HTR-8/SVneo (cell line): ENCODE measurements at places on chromosomes 4 and X.

GRCh38 chr4:7138223-7139166, 53.8 kb upstream of the SORCS2 start:
- DNase-seq: no peak

DNA sequence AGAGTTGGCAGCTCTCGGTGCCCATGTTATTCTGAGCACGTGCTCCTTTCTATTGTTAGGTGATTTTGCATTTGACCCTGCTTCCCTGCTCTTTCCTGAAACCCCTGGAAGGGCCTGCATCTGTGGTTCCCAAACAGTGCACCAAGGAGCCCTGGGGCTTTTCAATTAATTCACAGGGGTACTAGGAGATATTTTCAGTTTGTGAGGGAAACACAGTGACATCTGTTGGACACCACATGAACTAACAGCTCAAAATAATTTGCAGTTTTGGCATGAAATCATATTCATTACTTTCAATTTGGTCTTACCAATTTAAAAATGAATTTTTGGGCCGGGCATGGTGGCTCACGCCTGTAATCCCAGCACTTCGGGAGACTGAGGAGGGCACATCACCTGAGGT, 156.6 kb downstream of the GATB start:
- peak; percentile 21 for DNase-seq

GRCh38 chr4:44725166-44725565, 1.2 kb downstream of the GNPDA2 start:
- DNase-seq: no peak

- no peak for DNase-seq
Observed at GRCh38 chr4:76614589-76614988, 179.6 kb downstream of the SHROOM3 start.

DNA sequence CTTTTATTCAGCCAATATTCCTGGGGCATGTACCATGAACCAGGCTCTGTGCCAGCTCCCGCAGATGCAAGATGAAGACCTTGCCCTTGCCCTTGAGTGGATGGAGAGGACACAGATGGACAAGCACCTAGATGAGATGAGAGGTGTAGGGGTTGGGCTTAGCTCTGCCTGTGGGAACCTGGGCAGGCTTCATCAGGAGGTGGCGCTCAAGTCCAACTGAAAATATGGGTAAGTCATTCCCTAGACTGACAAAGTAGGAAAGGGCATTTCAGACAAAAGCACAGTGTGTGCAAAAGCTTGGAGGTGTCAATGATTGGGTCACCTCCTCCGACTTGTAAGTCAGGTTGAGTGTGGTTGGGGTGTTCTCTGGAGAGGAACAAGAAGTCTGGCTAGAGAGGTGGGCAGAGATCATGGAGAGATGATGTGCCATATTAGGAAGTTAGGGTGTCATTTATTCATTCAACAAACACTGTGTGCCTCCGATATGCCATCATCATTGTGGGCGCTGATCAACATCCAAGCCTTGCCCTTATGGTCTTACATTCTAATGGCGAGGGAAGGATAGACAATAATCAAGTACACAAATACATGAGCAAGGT, 64.6 kb downstream of the ANAPC4 start:
- peak; percentile 62 for DNase-seq

DNA sequence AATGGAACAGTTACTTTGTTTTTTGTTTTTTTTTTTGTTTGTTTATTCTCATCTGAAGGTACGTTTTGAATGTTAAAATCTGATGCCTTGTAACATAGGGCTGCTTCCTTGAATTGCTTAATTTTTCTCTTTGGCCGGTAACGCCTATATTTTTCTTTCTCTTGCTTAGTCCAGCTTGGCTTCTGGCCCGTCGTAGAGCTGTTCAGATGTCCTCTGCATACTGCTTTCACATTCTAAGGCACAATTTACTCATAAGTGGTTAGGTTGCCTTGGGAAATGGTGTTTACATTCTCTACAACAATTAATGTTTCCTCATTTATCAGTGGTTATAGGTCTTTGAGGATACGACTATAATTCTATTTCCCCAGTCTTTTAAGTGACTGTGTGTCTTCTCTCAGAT, 7.9 kb downstream of the NONO start:
- DNase-seq: no peak

GRCh38 chrX:53080628-53081580, 1.3 kb upstream of the TSPYL2 start:
- DNase-seq: no peak

DNA sequence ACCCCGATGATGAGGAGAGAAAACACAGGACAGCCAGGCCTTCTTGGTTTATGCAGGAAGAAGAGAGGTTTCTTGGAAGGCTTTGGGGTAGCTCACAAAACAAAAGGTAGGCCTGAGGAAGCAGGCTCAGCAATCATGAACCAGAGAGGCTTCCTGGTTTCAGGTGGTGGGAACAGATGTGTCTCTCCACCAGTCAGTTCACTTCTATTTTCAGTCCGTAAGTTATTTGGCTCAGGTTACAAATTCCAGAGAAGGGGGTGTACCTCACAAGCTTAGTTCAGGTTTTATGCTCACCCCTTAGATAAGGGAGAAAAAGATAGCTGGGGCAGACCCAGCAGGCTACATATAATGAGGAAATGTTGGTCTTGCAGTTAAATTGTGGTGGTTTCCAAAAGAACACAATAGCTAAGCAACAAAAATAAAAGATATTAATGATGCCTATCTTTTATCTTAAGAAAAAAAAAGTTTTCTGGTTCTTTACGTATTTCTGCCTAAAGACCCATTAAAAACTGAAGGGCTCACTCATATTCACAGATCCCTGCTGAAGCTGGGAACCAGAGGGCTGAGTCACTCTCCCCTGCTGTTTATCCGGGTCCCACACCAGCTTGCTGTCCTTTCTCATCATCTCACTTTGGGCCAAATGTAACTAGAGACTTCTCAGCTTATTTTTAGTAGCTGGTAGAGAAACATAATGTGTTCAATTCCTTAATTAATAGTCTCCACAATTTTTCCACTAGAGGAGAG, 177.0 kb downstream of the CAMK2D start:
- peak; percentile 9 for DNase-seq

GRCh38 chr4:80107374-80107773, 34.3 kb upstream of the ANTXR2 start:
- DNase-seq: no peak

DNA sequence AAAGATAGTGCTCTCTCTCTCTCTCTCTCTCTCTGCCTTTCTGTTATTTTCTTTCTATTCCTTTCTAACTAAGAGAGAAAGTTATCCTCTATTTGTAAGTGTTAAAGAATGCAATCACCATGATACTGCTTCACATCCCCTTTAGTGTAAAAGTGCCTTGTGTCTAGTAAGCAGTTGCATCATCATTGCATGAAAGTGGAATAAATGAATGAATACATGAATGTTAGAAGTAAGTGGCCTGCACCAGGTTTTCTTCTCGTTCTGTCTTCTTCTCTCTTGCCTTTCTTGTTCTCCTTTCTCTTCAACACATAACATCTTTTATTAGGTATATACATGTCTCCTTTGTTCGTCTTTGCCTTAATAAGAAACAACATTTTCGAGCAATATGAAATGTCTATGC, 35.2 kb downstream of the TRIM2 start:
- no peak for DNase-seq

DNA sequence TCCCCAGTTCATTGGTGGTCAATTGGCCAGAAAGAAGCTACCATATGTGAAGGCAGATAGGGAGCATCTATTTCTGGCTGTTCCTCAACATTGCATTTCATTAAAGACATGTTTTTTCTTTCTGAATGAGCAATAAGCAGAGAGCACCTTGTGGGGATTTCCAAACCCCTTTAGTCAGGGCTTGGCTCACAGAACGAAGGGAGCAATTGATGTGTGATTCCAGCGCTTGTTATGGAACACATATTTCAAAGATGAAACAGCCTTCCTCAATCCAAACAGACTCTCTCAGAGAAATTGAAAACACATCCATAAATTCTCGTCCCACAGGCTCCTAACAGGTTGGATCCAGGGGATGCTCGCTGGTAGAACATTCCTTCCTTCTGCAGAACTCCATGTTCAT, 84.1 kb downstream of the CLCN4 start:
- DNase-seq: no peak

- DNase-seq: no peak
Observed at GRCh38 chr4:170868170-170868569, 778.4 kb upstream of the AADAT start.

- DNase-seq: no peak
Observed at GRCh38 chrX:46597771-46598170, 24.2 kb downstream of the CHST7 start.

- no peak for DNase-seq
Observed at GRCh38 chrX:64536736-64537135, 141.5 kb upstream of the MTMR8 start.

GRCh38 chr4:112402098-112402497, 104.9 kb downstream of the ALPK1 start:
- DNase-seq: no peak

DNA sequence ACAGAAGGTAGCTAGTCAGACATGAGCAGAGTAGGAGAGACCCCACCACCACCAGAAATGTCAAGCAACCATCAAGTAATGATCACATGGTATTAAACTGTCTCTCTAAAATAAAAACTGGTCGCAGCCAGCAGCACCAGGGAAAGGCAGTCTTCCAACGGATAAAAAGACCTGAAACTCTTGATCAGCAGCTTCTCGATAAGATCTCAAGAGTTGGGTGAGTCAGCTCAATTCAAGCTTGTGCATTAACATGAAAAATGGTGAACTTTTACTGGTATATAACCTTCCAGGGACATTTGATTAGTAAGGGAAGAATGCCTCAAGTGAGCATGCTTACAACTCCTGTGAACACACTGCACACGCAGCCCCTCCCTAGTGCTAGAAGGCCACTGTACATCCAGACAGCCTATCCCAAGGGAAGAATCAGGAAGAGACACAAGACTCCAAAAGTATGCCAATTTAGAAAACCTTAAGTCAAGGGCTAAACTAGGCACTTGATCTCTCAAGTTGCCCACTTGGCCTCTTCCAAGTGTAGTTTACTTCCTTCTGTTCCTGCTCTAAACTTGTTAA, 270.0 kb upstream of the GNPDA2 start:
- no peak for DNase-seq

GRCh38 chr4:158053086-158053485, 119.7 kb downstream of the GASK1B start:
- no peak for DNase-seq

DNA sequence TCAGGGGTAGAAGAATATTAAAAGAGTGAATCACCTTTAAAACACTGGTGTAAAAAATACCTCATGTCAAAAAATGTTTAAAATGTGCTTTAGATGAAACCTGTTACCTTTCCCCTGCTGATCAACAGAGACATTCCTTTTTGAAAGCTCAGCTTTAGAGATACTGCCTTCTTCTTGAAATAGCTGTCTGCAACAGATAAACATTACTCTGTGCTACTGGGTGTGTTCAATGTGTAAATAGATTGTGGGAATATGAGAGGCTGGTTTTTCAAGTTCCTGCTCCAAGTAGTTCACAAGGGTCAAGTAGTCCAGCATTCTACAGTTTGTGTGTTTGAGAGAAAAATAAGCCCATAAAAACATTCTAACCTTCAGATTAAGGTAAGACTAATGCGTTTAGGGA, at the start of gene SYTL5:
SYTL5 (plus strand) TSS at position 263 of the 400 bp plus-strand sequence. CDS start 27,337 bp downstream, outside the sequence.
- DNase-seq: no peak

GRCh38 chr4:162162672-162163071, 1.1 kb downstream of the FSTL5 start:
- no peak for DNase-seq

GRCh38 chrX:115898382-115899001, 272.1 kb upstream of the AGTR2 start:
- no peak for DNase-seq

GRCh38 chr4:9808077-9808476, 26.6 kb downstream of the DRD5 start:
- DNase-seq: no peak

GRCh38 chr4:101944649-101945048, 154.1 kb downstream of the BANK1 start:
- DNase-seq: no peak

DNA sequence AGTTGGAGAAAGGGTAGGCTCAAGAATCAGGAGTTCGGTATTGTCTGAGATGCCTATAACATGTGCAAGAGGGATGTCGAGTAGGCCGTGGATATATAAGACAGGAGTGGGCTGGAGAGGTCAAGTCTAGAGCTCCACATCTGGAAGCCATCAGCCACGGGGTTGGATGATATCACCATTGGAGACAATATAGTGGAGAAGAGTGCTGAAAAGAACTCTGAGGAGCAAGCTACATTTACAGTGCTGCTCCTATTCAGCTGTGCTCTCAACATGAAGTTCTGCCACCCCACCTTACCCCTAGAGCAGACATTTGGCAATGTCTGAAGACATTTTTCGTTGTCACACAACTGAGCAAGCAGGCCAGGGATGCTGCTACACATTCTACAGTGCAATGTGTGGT, 20.9 kb upstream of the PLAC1 start:
- DNase-seq: no peak

DNA sequence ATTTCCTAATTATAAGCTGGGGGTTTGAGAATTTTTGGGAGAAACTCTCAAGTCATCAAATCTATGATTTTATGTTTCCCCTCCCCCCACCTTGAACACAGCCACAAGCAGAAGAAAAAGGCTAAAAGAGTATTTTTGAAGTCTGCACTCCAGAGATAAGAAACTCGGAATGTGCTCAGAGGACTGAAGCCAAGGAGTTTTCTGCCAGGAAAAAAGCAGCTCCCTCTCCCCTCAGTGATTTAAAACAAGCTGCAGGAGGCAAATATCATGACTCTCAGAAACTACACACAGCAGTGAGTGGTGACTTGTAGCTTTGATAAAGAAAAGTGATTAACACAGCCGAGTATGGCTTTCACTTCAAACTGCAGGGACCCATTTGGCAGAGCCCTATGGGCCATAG, 800.2 kb upstream of the FTHL17 start:
- no peak for DNase-seq

DNA sequence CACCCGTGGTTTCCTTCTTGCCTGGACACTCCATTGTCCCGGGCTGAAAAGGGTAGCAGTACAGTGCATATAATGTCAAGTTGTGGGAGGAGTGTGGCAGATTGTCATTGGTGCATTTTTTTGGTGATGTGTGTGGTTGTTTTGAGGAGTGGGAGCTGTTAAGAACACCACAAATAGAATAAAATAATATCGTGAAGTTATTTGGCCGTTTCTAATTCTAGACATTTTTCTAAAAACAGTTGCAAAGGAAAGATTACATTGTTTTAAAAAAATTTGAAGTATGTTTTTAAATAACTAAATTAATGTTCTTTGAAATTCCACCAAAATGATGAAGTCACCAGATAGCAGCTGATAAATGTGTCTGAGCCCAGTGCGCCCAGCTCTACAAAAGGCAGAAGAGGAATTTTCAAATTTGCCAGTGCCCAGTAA, 1.3 kb downstream of the PKD2 start:
- no peak for DNase-seq

DNA sequence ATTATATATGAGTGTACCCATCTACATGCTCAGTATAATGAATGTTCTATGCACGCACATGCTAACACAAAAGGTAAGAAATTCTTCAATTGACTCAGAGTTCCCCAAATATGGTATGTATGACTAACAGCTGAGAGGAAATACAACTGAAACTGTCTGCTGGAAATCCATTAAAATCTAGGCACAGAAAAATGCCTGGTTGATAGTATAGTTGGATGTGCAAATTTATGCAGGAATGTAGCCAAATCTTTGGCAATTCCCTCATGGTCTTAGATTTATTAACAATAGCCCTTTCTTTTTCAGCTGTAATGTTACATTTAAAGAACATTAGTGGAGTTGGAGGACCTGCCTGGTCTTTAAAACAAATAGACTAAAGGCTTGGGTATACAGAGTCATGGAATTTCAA, 5.5 kb downstream of the CAMK2D start:
- no peak for DNase-seq
